ENCODE measurements at places on chromosomes 11 and 22.

- no peak for DNase-seq
Measured at GRCh38 chr11:77444261-77444660, 29.6 kb downstream of the PAK1 start.

DNA sequence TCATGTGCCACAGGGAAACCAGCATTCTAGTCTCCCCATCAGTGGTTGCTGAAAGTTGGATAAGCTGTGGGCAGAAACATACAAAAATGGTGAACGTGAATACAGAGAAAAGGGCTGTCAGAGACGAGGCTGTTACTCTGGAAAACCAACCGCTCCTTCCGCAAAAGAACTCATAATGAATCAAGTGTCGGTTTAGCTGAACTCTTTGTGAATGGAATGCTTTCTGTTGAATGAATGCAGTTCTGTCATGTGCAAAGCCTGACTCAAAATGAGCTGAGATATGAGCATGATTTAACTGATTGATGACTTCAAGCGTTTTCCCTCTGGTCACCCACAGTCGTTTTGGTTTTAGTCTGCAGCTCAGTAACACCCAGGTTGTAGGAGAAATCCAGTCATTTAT is 298.3 kb downstream of the ETS1 start:
- no peak for DNase-seq

GRCh38 chr11:13776134-13776815 is 107.8 kb downstream of the FAR1 start:
- no peak for DNase-seq

DNA sequence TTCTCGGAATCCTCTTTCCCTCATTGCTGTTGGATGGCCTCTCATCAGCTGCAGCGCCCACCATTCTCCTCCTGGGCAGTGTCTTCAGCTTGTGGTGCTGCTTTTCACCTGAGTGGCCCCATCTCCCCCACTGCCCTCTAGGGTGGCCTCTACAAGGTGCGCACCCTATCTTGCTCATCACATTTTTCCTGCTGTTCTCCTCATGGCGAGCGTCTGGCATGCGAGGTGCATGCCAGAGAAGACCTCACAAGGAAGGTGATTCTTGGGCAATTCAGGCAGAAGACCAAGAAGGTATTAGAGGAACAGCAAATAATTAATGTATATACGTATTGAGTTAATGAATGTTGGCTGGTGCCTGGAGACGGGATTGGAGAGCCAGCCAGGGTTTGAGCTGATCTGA is 3.1 kb downstream of the AP2A2 start:
- DNase-seq: no peak

DNA sequence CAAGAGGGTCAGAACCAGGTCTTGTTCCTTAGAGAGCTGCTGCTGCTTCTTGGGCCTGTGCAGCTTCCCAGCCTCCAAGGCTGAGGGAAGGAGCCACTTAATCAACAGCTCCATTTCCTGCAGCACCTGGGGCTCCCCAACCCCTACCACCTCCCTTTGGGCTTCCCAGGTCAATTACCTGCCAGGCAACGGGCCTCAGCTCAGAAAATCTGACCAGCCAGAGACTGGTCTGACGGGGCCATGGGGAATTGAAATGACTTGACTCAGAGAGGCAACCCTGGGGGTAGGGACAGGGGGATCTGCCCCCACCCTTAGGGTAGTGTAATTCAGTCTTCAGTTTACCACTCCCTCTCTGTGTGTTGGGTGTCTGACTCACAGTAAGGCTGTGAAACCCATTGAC is 4.7 kb upstream of the MAJIN start:
- DNase-seq: no peak

DNA sequence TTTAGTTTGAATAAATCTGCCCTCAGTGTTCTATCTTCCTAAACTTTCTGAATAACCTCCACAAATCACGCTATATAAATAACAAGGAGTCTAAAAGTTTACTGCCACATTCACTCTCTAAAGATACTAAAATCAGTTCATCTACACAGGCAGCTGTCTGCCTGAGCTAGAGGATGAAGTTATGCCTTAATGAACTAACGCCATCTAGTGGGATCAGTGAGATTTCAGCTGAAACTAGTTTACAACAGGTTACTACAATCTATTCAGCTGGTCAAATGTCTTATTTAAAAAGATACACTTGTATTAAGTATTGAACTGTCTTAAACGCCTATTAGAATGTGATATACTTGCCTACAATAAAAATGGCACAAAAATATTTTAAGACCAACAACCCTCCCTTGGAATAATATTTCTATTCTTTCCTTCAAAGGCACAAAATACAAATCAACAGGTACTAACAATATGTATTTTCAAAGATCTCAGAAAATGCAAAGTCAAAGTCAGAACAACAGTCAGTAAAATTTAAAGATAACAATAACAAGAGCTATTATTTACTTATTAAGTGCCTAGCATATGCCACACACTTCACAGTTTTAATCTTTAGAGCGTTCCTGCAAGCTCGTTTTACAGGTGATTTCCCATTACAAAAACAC is 84.1 kb downstream of the LARGE2 start:
- DNase-seq: no peak

DNA sequence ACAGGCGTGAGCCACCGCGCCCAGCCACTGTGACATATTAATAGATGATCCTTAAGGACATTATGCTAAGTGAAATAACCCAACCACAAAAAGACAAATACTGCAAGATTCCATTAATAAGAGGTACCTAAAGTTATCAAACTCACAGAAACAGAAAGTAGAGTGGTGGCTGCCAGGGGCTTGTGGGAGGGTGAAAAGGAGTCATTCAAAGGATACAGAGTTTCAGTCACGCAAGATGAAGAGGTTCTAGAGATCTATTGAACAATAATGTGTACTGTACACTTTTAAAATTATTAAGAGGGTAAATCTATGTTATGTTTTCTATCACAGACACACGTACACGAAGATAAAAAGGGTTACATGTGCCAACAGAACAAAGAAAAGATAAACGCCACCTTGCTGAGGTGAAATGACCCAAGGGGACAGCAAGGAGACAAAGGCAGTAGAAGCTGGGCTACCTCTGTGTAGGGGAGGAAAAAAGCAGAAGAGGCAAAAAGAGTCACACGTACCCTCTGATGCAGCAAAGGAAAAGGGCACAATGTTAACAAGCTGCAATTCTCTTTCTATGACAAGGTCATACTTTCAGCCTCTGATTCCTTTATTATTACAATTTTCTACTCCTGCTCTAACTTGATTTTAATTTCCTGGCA is 65.3 kb downstream of the AMBRA1 start:
- no peak for DNase-seq

DNA sequence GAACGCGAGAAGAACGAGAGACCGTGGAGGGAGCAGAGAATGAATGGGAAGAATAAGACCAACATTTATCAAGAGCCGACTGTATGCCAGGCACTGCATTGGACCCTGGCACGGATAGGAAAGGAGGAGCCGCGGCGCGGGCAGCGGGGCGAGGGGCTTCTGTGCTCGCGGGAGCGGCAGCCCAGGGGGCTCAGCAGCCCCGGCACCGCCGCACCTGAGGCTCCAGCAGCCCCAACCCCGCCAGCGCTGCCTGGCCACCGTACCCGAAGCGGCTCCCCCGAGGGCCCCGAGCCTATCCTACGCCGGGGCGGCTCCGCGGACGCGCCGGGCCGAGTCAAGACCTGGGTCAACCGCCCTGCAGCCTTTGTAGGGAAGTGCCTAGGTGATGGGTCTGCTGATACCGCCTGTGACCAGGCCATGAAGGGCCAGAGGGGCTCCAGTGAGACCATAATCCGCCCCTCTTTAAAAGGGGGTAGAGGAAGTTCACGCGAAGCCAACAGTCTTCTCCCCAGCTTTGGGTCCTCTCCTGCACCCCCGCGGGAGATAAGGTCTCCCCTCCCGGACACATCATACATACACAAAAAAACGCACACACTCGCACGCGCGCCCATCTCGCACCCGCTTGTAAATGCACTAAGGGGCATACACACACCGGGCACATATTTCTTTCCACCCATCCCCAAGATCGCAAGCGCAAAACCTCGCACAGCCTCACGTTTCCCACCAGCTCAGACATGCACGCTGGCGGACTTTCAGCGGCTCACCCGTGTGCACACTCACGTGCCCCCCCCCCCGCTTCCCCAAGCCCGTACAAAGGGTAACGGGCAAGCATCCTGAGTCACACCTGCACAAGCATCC is 935 bp upstream of the RTN4RL2 start:
- no peak for DNase-seq

- no peak for DNase-seq
Measured at GRCh38 chr11:10066441-10066840, 227.6 kb downstream of the SBF2 start.

DNA sequence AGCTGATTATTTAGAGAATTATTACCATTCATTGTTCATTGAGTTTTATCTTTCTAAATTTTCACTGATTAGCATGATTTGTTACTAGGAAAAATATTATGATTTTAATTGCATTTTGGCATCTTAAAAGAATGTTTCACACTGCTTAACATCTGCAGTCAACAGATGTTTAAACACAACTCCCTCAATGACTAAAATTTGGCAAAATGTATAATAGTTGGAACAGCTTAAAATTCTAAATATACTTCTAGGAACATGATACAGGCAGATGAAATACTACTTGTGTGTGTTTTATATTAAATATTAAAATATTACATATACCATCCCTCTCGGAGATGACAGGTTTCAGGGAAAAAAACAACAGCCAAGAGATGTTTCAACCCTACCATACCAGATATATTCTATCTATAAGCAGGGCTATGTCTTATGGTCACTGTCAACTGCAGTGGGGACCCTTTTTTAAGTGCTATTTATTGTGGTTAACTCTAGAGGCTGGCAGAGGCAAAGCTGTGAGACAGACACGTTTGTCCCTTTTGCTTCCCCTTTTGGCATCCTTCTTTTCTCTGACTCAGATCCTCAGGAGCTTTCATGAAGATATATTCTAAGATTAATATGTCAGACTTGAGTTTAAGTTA is 81.9 kb downstream of the BDNF start:
- DNase-seq: no peak

DNA sequence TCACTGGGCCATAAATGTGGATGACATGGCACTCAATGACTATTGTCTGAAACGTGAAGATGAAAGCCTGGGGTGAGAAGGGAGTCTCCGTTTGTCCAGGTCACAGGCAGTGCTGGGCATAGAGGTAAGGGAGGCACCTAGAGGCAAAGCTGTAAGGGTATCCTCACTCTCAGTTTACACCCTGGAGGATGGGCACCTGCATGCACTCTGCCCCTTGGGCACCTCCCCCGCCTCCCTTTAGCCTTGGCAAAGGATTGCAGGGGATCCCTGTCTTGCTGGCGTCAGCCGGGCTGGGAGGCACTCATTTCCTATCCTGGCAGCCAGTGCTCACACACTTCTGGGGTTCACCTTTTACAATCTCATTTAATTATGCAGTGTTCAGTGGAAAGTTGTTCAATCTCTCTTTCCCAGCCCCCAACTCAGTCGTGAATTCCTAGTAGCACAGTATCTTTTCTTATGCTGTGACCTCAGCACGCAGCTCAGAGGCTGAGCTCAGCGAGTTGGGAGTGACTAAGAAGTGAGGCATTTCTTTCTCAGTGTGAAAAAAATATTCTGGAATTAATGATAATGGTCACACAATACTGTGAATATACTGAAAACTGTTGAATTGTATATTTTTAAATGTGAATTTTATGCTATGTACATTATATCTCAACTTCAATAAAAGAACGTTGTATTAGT is 866.6 kb downstream of the BRD1 start:
- DNase-seq: no peak

GRCh38 chr11:80282643-80283042 is 841.8 kb upstream of the TENM4 start:
- DNase-seq: no peak

- DNase-seq: no peak
Measured at GRCh38 chr22:27472975-27473374, 328.6 kb downstream of the MN1 start.

GRCh38 chr11:61918938-61919704 is 1.8 kb upstream of the RAB3IL1 start:
- DNase-seq: no peak

Data from stimulated activated CD8-positive, alpha-beta memory T cell treated with anti-CD3 and anti-CD28 coated beads, Interleukin-15, amount 100 ng/mL, for 24 hours (primary cell).